ENCODE measurements at places on chromosomes 12 and 14.

GRCh38 chr14:89771251-89771650 is 183.3 kb downstream of the EFCAB11 start:
- DNase-seq: no peak

GRCh38 chr14:68580671-68581070 is 212.2 kb downstream of the ZFP36L1 start:
- no peak for DNase-seq

- DNase-seq: peak; percentile 7
Measured at GRCh38 chr14:100747021-100747586, 20.4 kb downstream of the DLK1 start.

GRCh38 chr12:7695566-7696197 is at the start of gene GDF3:
TSS of gene GDF3 (minus strand) at chr12:7695775. CDS start at chr12:7695728, 47 bp downstream.
- DNase-seq: no peak

GRCh38 chr12:116597886-116598285 is 38.7 kb downstream of the MAP1LC3B2 start:
- DNase-seq: no peak

GRCh38 chr12:101110866-101111265 is 99.2 kb downstream of the SLC5A8 start:
- no peak for DNase-seq

- DNase-seq: no peak
Measured at GRCh38 chr12:2732290-2732689, 62.5 kb upstream of the FKBP4 start.

- no peak for DNase-seq
Measured at GRCh38 chr12:5631497-5631896, 199.6 kb downstream of the NTF3 start.

DNA sequence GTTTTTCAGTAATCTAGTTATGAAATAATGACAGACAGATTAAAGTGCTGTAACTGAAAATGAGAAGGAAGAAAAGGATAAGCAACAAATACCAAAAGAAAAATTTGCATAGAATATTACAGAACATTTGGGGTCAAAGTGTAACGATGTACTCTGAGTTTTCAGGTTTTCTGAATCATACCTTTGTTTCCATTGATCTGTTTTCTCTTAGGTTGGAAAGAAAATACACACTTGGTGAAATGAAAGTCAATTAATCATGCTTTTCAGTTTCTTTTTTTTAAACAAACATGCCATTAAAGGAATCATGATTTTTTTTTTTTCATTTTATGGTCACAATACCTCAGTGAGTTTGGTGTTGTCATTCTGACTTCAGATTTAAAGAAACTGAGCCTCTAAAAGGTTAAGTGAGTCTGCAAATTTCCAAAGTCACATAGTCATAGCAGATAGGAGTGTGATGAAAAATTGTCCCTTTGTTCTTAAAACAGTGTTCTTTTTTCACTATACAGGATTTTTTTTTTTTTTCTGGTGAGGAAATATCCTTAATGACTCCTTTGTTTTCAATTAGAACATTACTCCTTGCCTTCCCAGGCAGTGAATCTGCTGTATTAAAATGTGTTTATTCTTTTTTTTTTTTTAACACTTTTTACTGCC is 35.9 kb upstream of the PZP start:
- no peak for DNase-seq

- DNase-seq: no peak
Measured at GRCh38 chr12:45260104-45260815, 44.4 kb downstream of the ANO6 start.

DNA sequence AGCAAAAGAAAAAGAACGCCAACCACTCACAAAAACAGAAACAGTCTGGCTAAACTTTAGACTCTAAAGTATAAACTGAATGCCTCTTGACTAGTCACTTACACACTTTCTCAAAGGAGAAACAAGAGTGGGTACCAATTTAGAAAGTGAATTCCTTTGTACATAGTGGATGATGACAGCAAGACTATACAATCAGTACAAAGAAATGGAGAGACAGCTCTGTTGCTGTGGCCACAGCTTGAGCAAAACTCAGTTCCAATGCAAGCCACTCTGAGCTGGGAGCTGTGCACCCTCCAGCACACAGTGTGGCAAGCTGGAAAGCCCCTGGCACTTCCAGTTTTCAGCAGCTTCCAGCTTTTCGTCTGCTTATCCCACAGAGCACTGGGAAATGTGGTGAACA is 21.7 kb downstream of the NT5DC3 start:
- no peak for DNase-seq

- no peak for DNase-seq
Measured at GRCh38 chr12:11651785-11652184, 2.3 kb downstream of the ETV6 start.

DNA sequence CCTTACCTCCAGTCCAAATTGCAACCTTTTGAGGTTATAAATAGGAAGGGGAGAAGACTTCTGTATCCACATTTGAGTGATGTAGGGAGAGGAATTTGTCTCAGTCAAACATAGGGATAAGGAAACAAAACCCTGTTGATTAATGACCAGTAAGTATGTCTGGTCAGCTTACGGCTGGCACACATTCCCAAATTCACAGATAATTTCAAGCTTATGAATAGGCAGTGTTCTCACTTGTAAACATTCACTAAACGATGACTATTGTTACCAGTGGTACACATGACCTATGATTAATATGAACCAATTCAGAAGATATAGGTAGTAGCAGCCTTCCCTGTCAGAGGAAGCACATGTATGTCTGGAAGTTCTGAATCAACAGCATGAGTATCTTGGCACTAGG is 33.0 kb upstream of the SLC5A8 start:
- no peak for DNase-seq
